ENCODE measurements at places on chromosomes 1 and 21.

GRCh38 chr1:91803847-91804545 is 82.0 kb downstream of the TGFBR3 start:
- DNase-seq = no peak

DNA sequence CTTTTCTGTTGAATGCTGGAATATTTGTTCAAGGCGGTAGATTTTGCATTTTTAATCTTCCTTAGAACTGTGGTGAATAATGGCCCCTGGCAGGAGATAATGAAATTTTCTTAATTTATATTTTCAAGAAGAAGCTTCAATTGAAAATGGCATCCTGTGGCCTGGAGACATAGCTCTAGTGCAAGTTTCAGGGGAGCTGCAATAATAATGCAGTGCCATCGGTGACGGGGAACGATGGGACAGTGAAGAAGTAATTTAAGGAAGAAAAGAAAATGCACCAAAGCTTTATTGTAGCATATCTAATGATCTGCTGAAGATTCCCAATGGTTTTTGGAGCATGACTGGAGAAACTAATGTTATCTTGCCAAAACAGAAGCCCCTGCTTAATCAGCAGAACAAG is 128.4 kb downstream of the ADGRL2 start:
- DNase-seq = no peak

- no peak for DNase-seq
Observed at GRCh38 chr1:45762291-45762690, 11.8 kb upstream of the IPP start.

DNA sequence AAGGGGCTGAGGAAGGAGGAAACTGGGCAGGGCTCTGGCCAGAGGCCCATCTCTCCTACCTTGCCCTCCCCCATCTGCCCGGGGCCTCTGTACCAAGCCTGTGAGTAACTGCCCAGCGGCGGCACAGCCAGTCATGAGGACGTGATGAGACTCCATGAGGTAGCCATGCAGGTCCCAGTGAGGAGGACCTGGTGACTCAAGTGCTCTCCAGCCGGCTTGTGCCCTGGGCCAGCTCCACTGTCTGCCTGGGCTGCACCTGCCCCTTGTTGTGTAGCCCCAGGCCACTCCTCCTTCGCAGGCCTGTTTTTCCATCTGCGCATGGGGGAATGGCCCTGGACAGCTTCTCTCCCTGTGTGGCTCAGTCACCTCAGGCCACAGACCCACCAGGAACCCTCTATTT is 42.0 kb upstream of the PADI1 start:
- no peak for DNase-seq

DNA sequence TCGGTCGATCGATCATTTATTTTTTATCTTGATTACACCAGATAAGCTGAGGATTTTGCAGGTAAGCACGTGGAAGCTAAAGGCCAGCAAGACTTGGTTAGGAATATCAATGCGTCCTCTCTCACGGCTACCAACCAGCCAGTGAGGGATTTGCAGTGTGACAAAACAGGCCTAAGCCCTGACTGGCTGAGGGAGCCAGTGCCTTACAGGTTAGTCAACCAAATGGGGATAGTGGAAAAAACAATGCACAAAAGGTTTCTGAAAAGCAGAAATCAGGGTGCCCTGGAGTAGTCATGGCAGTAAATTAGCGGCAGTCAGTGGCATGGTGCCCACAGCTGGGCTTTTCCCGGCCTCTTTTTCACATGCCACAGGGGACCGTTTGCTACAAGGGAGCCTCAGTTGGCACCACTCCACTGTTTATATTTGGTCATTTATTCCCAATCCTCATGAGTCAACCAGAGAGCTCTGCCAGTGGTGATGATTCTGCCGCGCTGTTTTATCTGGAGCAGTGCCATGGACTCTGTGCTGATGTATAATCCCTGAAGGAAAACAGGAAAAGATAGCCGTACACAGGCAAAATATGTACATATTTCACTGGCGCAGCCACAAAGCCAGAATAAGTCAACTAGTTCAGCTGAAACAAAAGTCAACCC is 167.6 kb downstream of the RHOU start:
- DNase-seq = no peak

GRCh38 chr1:72371259-72372035 is 89.1 kb upstream of the NEGR1 start:
- no peak for DNase-seq

GRCh38 chr1:94325377-94326302 is 88.3 kb upstream of the ARHGAP29 start:
- no peak for DNase-seq

DNA sequence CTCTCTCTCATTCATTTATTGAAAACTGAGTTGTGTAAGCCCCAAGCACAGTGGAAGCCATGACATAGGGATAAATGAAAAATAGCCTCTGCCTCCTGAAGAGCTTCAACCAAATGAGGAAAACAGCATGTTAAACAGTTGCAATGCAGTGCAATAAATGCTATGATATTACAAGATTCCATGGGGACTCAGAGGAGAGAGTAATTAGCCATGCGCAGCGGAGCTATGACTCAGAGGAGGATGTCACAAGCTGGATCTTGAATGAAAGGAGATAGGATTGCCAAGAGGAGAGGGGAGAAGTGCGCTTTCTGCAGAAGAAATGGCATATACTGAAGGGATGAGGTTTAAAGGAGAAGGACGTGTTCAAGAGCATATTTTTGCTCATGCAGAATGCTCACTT is 231.3 kb upstream of the PLXNA2 start:
- DNase-seq = no peak

DNA sequence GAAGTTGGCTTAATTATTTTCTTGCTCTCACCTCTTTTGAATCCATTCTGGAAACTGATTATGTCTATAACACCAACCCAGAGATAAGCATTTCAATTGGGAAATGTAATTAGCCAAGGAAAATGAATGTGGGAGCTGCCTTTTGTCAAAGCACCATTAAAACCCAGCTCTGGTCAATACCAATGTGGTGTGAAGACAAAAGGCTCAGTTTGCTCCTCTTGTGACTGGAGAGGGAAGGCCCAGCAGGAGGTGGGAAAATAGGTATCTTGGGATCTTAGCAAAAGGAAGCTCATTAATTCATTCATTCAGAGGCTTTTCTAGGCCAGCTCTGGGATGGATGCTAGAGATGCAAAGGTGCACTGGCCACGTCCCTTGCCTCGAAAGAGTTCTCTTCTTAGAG is 75.0 kb upstream of the SELENON start:
- no peak for DNase-seq

GRCh38 chr1:9860887-9861286 is 37.1 kb upstream of the CLSTN1 start:
- no peak for DNase-seq

DNA sequence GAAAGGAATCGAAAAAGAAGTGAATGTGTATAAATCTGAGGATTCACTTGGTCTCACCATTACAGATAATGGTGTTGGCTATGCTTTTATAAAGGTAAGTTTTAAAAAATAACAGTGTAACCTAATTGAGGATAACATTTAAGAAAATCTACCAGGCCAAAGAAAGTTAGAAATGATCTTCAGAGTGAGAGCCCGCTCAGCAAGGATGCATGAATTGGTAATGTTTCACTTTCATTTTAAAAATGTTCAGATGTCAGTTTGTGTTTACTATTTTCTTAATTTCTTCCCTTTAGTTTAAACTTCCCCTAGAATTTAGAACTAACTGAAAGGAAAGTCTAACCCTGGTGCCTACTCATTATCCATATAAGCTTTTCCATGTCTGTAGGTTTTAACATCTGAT is 35.0 kb downstream of the GIPC2 start:
- DNase-seq = no peak

DNA sequence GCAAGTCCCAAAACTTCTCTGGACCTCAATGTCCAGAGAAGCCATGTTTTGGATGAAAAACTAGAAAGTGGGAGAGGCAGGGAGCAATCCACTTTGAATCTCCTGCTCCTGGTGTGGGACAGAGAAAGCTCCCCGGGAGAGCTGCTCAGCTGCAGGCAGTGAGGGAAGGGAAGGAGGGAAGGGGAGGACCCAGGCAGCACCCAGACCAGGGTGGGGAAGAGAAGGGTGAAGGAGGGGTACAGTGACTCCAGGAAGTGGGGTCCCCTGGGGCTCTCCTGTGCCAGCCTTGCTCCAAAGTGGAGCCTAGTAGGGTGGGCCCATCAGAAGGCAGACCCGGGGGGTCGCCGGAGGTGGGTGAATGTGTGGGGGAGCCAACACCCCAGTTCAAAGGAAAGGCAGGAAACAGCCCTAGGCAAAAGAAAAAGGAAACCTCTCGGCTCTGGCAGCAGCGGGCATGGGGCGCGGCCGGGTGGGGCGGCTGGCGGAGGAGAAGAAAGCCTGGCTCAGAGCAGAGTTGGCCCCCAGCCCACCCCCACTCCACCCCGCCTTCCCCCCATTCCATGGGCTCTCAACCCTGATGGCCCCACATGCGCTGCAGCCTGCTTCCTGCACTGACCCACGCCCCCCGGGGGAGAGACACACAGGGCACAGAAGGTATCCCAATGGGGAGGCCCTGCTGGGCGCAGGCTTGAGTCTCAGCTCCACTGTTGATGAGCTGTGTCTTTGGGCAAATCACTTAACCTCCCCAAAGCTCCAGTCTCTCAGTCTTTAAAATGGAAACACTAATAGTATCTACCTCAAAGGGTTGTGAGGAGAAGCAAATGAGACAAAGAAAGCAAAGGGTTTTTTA is 5.7 kb downstream of the LGR6 start:
- no peak for DNase-seq

GRCh38 chr1:54342288-54342687 is 63.9 kb downstream of the SSBP3 start:
- DNase-seq = no peak
